ENCODE measurements at places on chromosomes 4 and X. TPM values are rescaled to one million over a fixed set of nuclear protein-coding genes. Genes with fewer than 3 reads are reported as not detected.

- DNase-seq = no peak
Measured at GRCh38 chr4:78937837-78938236, 1.4 kb downstream of the PAQR3 start.

GRCh38 chr4:10032625-10033024 lies 11.3 kb upstream of the SLC2A9 start:
- DNase-seq = no peak

- DNase-seq = no peak
Measured at GRCh38 chr4:149707862-149708261, 107.8 kb downstream of the IQCM start.

GRCh38 chr4:20318909-20319277 lies 67.2 kb downstream of the SLIT2 start:
- no peak for DNase-seq

The EDA gene
- 2.5 TPM for total RNA-seq

GRCh38 chr4:187544461-187545053 lies 451.0 kb upstream of the ZFP42 start:
- no peak for DNase-seq

The PLP1 gene
- total RNA-seq = not detected

GRCh38 chr4:48093991-48094416 lies 40.0 kb downstream of the TXK start:
- DNase-seq = peak; percentile 68

GRCh38 chr4:54228961-54229501 lies at the start of gene PDGFRA:
TSS of gene PDGFRA (plus strand) at chr4:54229293. CDS start at chr4:54258769, 29,476 bp downstream.
- DNase-seq = no peak

Measured in pulmonary artery endothelial cell (primary cell).